NAMALWA (cell line): ENCODE measurements at places on chromosomes 16 and 17.

DNA sequence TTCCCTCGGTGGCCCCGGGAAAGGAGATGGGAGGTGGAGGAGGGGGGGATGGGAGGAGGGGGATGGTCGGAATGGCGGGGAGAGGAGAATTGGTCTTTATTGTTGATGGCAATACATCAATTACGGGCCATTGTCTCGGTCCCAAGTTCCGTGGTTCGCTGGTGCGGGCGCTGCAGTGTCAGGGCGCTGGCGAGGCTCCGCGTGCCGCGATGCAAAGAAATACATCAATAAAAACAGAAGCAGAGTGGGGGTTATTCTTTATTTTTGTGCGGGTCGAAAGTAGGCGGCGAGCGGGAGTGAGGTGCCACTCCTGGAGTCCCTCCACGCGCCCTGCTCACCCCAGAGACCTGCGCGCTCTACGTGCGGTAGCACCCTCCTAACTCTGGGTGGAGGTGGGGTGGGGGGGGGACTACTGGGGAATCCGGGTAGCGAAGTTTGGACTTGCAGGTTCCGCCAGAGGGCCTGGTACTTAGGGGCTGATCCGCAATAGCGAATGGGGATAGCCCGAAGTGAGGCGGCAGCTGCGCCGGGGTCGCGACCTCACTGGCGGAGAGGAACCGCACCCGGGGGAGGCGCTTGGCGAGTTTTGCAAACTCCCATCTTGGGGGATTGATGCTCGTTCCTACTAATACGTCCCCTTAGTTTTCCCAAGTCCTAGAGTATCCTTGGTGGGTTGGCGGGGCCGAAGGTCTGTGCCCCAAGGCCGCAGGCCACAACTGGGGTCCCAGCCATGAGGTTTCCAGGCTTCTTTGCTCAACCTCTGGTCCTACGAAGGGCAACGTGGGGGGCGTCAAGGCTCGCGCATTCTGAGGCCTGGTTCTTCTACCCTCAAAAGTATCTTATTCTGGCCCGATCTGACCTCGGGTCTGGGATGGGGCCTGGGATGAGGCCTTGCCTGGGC is 3.5 kb upstream of the SALL1 start:
- DNase-seq, result no peak

GRCh38 chr17:19933628-19934027 is 44.0 kb downstream of the AKAP10 start:
- no peak for DNase-seq

DNA sequence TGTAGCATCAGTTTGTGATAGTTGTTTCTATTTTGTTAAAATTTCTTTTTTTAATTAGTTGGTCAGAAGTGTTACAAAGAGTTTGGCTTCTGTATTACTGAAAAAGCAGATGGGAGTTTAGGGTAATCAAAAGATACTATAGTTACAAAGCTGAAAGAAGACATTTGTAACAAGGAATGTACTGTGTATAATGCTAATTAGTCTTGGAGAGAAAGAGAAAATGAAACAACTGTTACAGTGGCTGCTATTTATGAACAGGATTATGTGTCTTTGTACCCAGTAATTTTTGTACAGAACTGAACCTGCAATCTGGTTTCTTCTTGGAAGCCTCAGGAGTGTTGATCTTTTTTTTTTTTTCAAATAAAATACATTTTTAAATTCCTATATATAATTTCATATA is 14.3 kb downstream of the GDPD1 start:
- DNase-seq, result no peak

DNA sequence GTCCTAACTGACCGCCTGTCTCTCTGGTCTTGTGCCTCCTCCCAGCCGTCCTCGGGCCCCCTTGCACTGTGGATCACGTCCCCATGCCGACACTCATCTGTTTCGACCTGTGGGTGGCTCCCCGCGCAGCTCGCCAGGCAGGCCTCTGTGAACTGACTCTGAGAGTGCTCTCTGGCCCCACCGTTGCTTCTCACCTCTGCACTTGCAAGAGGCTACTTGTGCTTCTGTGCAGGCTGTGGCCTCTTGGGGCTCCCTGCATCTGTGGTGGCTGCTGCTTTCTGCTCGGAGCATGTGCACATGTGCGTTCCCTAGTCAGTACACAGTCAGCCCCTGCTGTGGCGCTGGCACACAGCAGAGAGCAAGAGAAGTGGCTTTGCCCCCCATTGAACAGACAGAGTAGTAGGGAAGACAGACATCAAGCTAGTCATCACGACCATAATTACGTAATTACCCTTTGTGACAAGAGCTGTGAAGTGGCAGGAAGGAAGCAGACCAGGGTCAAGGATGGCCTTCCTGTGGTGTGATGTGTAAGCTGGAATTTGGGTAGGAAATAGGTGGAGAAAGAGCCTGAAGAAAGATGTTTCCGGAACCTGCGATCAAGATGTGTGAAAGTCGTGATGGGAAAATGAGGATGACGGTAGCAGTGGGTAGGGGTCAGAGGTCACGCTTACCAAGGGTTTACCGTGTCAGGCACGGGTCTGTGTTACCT is 256.0 kb upstream of the CACNG5 start:
- no peak for DNase-seq

GRCh38 chr16:75227361-75228142 is 8.8 kb downstream of the CTRB1 start:
- DNase-seq, result no peak

DNA sequence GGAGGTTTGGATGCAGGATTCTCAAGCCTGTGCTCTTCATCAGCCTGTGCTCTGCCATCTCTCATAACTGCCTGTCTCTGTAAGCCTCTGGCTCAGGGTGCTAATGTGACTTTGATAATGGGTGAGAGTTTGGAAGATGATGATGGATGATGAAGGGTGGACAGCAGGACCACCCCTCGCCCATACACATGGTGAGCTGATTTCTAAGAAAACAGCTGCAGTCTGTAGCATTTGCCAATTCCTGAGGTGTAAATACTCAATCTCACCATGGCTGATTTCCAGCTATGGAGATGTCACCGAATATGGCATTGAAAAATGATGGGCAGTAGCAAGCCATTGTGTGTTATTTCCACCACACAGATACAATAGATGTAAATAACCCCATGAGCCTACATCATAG is 74.2 kb downstream of the ARSG start:
- DNase-seq, result no peak

DNA sequence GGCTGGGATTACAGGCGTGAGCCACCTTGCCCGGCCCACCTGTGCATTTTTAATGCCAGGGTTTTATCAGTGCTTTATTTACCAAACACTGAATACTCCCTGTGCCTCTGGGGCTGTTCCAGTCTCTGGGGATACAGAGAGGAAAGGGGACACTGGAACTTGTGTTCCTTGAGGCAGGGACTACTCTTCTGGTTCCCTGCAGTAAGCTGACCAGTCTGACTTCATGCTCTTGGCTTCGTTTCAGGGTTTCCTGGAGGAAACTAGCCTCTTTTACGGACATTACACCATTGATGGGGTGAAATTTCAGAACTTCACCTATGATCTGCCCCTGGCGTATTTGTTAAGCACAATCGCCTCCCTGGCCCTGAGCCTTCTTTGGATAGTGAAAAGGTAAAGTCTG is 37.4 kb upstream of the COQ7 start:
- no peak for DNase-seq

DNA sequence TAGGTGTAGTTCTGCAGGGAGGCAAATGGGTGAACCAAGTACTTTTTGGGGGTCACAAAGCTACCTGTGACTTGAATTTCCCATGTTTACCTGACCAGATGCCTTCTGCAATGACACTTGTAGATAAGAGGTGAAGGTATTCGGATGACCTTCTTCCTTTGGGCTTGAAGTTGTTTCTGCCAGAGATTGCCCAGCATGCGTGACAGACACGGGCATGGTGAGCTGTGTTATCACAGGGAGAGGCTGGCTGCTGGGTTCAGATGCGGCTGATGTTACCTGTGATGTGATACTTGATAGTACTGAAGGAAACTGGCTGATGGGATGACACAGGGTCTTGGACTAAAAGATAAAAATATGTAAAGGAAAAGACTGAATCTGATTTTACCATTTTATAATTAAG is 14.1 kb downstream of the PKD1L3 start:
- DNase-seq, result no peak

GRCh38 chr17:61538480-61538879 is 52.5 kb downstream of the NACA2 start:
- no peak for DNase-seq

DNA sequence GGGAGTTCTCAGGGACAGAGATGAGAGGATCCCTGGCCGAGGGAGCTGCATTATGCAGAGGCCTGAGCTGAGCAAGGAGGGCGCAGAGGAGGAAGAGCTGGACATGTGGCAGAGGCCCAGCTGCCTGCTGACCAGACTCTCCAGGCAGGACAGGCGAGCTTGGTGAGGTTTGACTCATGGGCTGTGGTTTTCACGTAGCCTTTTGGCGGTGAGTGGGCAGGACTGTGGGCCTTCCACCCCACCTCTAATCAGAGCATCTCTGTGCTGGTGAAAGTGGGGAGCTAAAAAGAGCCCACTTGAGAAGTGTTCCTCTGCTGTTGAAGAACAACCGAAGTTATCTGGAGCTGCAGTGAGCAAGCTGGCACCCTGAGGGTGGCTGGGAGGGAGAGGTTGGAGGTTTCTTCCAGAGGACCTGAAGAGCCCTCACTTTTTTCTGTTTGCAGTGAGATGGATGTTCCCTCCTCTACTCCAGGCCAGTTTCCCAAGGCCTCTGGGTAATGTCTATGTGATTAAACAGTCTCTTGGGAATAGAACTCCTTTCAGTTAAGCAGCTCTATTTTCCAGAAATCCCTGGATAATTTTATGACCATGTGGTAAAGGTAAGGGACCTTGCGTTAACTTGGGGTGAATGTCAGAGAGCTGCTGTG is 11.9 kb downstream of the EPN2 start:
- DNase-seq, result no peak

- DNase-seq, result no peak
Observed at GRCh38 chr17:28969706-28970393, 18.5 kb upstream of the PHF12 start.

- no peak for DNase-seq
Observed at GRCh38 chr17:81436294-81436849, 41.1 kb downstream of the BAHCC1 start.

DNA sequence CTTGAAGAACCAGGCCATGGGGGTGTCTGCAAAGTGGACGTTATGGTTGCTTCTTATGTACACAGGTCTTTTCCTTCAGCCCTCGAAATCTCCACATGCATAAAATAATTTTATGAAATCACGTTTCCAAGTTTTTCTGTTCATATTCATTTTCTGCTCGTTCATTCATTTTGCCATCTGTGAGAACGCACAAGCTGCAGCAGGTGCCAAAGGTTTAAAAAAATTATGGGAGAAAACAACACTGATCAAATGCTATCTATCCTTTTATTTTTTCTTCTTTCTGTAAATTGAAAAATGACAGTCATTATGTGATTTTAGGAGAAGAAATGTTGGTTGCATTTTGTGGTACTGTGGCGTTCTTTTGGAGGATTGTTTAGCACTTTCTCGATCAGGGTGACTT is 15.5 kb downstream of the SPACA3 start:
- no peak for DNase-seq

- no peak for DNase-seq
Observed at GRCh38 chr17:5800646-5801045, 216.3 kb upstream of the NLRP1 start.

DNA sequence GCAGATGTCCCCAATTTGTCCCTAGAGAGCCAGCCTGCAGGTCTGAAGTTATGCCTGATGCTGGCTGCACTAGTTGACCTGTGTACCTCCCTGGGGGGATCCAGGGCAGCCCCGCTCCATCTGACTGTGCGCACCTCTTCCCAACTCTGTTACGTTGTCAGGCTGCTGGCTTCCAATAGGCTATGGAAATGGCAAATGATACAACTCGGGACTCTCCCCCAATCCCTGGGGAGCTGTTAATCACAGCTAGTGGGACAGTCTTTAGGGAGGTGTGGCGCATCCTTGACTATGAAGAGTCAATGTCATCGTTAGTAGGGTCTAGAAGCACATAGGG is 30.1 kb downstream of the GPRC5B start:
- DNase-seq, result no peak

DNA sequence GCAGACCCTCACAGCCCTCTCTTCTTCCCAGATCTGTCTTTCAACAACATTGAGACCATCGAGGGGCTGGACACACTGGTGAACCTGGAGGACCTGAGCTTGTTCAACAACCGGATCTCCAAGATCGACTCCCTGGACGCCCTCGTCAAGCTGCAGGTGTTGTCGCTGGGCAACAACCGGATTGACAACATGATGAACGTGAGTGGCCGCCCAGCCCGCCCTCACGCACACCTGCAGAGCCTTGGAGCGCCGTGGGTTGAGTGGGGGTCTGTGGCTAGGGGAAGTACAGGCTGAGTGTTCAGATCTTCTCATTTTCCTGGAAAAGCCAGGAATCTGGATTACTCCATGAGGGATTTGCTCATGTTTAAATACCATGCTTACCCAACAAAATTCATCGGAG is 15.2 kb downstream of the DRC3 start:
- DNase-seq, result no peak

- no peak for DNase-seq
Observed at GRCh38 chr16:704552-705380, 835 bp downstream of the FBXL16 start.

DNA sequence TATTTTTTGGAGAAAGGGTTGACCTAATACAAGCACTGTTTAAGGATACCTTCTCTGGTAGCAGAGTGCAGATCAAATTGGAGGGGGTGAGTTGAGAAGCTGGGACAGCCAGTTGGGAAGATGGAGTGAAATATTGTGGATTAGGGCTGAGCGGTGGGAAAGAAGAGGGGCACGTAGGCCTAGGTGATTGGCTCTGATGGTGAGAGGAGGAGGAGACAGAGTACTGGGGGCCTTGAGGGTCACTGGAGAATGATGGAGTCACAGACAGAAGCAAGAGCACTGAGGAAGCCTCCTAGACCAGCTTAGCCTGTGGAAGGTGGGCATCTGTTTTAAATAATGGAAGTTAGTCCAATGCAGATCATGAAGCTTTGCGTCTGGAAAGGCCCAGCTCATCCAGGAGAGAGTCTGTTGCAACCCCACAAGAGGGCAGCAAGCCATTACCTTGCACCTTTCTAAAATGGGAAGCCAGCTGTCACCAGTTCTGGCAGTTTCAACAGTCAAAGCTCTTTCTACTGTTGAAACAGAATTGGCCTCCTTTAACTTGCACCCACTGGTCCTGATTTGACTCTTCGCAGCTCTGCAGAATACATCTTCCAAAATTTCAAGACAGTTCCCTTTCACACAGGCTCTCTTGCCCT is 11.8 kb downstream of the SLC9A5 start:
- DNase-seq, result peak; percentile 76

DNA sequence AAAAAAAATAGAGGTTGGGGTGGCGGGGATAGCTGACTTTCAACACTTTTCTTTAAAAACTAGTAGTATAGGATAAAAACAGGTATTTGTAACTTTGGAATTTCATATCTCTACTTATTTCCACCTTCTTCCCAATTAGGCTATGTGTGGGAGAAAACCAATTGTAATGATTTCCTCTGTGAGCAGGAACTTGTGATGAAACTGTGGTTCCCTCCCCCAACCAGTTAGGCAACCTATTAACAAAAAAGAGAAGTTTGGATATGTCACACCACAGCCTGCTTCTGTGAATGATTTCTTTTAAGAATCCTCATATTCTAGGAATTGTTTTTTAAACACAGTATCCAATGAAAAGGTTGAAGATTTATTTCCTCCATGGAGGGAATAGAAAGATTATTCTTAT is 1.9 kb downstream of the IGSF6 start:
- no peak for DNase-seq

GRCh38 chr17:35969558-35970380 is 11.5 kb downstream of the CCL16 start:
- DNase-seq, result peak; percentile 85
